ENCODE measurements at places on chromosomes 5 and 9. TPM values are rescaled to one million over a fixed set of nuclear protein-coding genes. Genes with fewer than 3 reads are reported as not detected.

DNA sequence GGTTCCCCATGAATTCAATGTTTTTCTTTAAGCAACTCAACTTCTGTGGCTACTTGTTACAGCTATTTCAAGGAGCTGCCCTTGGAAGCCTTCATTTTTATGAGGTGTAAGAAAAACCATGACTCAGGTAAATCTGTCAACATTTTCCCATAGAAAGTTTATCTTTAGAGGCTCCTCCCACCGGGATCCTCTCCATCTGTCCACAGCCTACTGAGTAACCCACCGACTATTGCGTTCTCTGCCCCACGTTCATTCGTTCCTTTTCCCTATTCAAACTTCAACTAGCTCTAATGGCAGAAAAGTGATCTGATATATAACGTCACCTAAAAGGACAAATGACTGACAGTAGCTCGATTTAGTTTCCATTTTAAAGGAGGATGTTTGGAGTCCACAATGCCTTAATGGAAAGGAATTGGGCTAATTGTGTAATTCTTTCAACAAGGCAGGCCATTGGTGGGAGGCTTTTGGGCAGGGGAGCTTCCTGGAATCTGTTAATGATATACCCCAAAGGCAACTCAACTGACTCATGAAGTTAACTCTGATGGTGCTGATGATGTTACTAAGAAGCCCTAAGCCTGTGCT is 29.3 kb upstream of the NR3C1 start:
- H3K4me1 ChIP-seq = peaks cover 2% of the 10 kb centered on the region
- no peak overlapping the region for H3K27ac ChIP-seq
- no peaks in the 10 kb centered on the region for H3K36me3 ChIP-seq
- no peaks in the 10 kb centered on the region for H3K27me3 ChIP-seq
- no peak overlapping the region for H3K4me3 ChIP-seq

- DNase-seq = no peak
- no peaks in the 10 kb centered on the region for H3K36me3 ChIP-seq
- H3K27me3 ChIP-seq = no peaks in the 10 kb centered on the region
- no peak overlapping the region for H3K4me3 ChIP-seq
- no peaks in the 10 kb centered on the region for H3K4me1 ChIP-seq
Measured at GRCh38 chr5:27026801-27027200, 11.6 kb downstream of the CDH9 start.

Gene FBXL7
- total RNA-seq = 4.4 TPM

GRCh38 chr9:5052838-5053237 is 67.8 kb downstream of the JAK2 start:
- H3K27me3 ChIP-seq = no peaks in the 10 kb centered on the region
- H3K36me3 ChIP-seq = no peaks in the 10 kb centered on the region
- no peak overlapping the region for H3K27ac ChIP-seq
- no peak overlapping the region for H3K4me3 ChIP-seq
- H3K4me1 ChIP-seq = peaks cover 3% of the 10 kb centered on the region
- peak; percentile 91 for DNase-seq

DNA sequence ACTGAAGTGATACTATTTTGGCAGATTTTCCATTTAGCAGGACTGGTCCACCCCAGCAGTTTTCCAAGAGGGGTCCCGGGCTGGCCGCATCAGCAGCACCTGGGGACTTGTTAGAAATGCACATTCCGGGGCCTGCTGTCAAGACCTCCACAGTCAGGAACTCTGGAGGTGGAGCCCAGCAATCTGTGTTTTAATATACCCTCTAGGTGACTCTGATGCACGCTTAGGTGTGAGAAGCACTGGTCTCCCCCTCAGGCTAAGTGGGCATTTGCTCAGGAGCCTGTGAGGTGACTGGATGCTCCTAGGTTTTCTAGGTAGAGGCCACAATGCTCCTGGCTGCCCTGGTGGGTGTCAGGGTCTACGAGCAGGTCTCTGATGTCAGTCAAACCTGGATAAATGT is 81.7 kb downstream of the DCP2 start:
- no peak overlapping the region for H3K4me3 ChIP-seq
- peaks cover 45% of the 10 kb centered on the region for H3K36me3 ChIP-seq
- H3K27ac ChIP-seq = no peak overlapping the region
- no peak for DNase-seq
- H3K27me3 ChIP-seq = no peaks in the 10 kb centered on the region
- H3K4me1 ChIP-seq = peaks cover 18% of the 10 kb centered on the region

GRCh38 chr5:149732324-149733128 is 2.4 kb downstream of the PPARGC1B start:
- no peak overlapping the region for H3K27ac ChIP-seq
- no peaks in the 10 kb centered on the region for H3K4me1 ChIP-seq
- DNase-seq = no peak
- H3K27me3 ChIP-seq = peaks cover 55% of the 10 kb centered on the region
- no peaks in the 10 kb centered on the region for H3K36me3 ChIP-seq

All from IMR-90 (cell line).